ENCODE measurements at places on chromosomes 7 and 10.

DNA sequence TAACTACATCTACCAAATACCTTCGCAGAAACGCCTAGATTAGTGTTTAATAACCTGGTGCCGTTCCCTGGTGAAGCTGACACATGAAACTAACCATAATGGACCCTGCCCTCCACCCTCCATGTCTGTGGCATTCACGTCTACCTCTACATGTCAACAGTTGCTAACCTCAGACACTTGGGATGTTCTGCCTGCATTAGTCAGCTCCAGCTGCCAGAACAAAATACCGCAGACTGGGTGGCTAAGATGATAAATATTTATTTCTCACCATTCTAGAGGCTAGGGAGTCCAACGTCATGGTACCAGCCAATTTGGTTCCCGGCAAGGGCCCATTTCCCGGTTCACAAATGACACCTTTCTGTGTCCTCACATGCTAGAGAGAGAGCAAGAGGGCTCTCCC lies 118.5 kb upstream of the CHST15 start:
- no peak for DNase-seq

GRCh38 chr10:11975795-11976194 lies 66.8 kb downstream of the UPF2 start:
- no peak for DNase-seq

- no peak for DNase-seq
Measured at GRCh38 chr7:8365499-8366110, 67.8 kb upstream of the NXPH1 start.

DNA sequence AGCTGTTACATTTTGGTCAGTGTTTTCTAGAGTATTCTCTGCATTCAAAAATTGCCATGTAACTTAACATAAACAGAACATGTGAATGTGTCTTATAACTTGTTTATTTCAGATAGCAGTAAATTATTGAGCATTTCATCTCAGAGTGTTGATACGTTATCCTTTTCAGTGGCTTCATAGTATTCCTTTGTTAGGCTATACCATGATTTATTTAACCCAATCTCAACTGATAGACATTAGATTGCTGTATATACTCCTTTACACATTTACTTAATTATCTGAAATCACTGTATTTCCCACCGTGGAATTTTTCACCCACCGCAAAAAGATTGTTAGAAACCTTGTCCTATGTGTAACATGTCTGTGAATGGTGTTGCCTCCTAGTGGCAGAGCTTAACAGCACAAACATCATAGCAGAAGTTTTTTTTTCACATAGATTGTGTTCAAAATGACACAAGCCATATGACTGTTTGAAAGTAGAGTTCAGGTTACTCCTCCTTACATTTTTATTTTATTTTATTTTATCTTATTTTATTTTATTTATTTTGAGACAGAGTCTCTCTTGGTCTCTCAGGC lies 21.4 kb downstream of the SLF2 start:
- no peak for DNase-seq

GRCh38 chr10:18144928-18145327 lies 4.7 kb downstream of the CACNB2 start:
- no peak for DNase-seq

DNA sequence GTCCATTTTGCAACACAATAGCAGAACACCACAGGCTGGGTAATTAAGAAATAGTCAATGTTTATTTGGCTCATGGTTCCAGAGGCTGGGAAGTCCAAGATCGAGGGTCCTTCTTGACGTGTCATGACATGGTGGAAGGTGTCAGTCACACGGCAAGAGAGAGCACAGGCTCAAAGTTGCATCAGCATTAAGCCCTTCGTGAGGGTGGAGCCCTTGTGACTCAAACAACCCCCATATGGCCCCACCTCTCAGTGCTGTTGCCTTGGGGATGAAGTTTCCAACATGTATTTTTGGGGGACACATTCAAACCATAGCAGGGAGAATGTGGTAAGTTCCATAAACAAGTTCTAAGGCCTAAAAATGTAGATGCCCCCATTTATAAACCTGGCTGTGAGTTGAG lies 24.6 kb upstream of the GTPBP4 start:
- no peak for DNase-seq

DNA sequence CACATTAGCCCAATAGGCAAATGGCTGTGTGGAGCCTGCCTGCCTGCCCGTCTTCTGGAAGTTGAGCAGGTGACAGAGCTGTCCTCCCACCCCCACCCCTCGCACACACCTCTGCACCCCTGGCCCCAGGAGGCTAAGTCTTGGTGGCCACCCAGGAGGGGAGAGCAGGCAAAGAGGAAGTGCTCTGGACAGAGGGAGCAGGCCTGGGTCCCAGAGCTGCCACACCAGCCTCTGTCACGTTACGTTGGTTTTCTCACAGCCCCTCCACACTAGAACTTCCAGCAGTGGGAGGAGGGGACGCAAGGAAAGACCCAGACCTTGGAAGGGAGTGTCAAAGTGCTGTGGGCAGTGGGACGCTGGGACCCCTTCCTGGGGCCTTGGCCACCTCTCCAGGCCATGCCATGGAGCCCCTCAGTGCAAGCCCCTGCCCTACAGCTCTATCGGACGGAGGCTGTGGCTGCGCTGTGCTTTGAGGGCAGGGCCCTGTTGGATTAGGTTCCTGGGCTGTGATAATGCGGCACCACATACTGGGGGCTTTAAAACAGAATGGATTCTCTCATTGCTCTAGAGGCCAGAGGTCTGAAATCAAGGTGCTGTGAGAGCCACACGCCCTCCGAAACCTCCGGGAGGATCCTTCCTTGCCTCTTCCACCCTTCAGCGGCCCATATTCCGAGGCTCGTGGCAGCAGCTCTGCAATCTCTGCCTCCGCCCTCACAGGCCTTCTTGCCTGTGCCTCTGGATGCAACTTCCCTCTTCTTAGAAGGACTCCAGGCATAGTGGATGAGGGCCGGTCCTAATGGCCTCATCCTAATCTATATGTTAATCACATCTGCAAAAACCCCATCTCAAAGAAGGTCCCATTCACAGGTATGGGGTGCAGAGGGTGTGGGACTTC lies 9.9 kb downstream of the PRKAG2 start:
- DNase-seq, result no peak

DNA sequence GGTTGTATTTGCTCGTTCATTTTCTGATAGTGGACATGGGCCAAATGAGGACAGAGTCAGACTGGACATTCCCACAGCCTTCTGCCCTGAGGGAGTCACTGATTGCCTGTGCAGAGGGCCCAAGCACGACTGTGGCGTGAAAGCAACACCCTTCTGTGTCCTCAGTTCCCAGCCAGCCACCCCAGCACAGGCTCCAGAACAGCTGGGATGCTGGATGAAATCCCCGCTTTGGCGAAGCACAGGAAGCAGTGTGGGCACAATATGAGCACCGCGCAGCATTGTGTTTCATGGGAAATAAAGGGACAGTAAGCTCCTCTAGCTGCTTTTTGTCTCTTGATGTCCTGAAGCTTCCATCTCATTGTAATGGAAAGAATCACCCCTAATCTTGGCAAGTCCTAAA lies 20.5 kb downstream of the TRIL start:
- no peak for DNase-seq

DNA sequence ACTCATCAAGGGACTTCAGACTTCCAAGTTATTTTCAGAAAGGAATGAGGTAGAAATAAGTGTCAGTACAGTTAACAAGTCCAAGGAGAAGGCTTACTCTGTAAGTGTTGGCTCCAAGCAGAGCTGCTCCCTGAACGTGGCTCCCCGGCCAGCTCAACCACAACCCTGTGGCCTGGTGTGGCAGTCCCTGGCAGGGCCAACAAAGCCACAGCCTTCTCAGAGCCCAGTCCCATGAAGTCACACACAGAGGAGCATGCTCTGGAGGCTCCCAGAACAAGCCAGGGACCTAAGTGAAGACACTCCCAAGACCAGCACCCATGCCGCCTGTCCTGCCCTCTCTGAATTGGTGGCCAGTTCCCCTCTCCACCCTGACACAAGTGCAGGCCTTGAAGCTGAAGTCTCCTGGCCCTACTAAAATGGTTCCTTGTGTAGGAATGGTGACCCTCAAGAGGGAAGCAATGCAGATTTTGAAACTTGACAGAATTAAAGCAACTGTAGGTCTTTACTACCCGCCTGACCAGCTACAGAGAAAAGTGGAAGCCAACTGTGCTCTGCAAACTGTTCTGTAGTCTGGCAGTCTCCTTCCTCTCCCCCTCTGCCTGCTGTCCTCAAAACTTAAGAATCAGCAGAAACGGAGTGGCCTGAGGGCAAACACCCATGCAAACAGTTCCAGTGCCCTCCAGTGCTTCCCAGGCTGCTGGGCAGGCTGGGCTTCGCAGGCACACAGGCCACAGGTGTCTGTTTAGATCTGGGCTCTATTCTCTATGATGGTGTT lies 51.1 kb downstream of the NOD1 start:
- DNase-seq, result no peak

GRCh38 chr10:129659508-129660268 lies 192.6 kb downstream of the MGMT start:
- no peak for DNase-seq

DNA sequence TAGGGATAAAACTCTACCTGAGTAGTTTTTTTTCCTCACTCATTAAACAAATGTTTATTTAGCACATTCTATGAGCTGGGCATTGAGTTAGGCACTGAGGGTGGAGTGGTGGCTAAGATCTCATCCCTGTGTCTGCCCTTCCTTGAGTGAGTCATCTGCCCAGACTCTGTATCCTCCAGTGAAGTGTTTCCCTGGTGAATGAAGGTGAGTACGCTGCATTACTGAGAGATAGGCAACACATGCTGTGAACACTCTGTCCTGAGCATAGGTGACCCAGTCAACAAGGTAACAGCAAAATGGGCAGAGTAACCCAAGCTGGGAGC lies 5.8 kb downstream of the PITX3 start:
- DNase-seq, result no peak
